Activated naive CD4-positive, alpha-beta T cell treated with anti-CD3 and anti-CD28 coated beads, Interleukin-2, amount 50 U/mL, for 16 hours (primary cell): ENCODE measurements at places on chromosomes 1 and 21.

GRCh38 chr1:55195521-55196233, 19.5 kb downstream of the USP24 start:
- DNase-seq: no peak

- no peak for DNase-seq
Measured at GRCh38 chr1:42866549-42866948, 20.1 kb downstream of the ZNF691 start.

DNA sequence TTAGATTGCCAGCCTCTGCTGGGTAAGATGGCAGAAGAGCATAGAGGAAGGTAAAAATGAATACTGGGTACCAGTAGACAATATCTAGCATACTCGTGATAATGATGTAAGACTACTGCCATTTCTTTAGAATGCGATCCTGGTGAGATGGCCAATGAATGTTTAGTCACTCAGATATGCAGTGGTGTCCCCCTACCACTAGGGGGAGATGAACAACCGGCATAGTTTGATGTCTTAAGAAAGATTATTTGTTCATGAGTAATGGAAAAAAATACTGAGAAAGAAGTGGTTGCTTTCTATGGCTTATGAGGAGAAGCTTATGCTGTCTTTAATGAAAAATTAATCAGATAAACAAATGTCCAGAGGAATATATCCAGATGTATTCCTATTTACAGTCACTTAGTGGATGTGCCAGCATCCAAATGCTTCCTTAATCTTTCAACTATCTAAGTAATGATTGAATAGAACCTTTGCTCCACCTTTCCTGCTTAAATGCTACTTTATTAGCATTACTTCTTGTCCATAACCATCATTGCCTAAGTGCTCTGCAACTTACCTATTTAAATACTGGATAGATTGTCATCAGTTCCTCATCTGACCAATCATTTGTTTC, 256.6 kb downstream of the ST6GALNAC3 start:
- DNase-seq: peak; percentile 45

- DNase-seq: no peak
Measured at GRCh38 chr21:41319273-41319672, 2.7 kb downstream of the FAM3B start.
